ENCODE measurements at places on chromosomes 16 and 17.

GRCh38 chr17:34390649-34391048, 27.6 kb upstream of the CCL1 start:
- DNase-seq = no peak

- DNase-seq = no peak
Measured at GRCh38 chr17:44280392-44280937, 12.5 kb upstream of the SLC4A1 start.

DNA sequence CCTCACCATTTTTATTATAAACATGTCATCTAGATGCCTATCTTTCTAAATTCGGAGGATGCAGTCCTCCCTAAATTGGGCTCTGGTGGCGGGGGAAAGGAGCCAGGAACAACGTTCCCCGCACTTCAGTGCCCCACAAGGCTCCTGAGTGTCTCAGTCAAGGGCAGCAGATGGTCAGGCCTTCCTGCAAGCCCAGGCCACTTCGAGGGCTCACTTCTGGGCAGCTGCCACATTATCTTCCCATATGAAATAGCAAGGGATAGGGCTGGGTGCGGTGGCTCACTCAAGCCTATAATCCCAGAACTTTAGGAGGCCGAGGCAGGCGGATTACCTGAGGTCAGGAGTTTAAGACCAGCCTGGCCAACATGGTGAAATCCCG, 32.3 kb downstream of the FBXO31 start:
- no peak for DNase-seq

DNA sequence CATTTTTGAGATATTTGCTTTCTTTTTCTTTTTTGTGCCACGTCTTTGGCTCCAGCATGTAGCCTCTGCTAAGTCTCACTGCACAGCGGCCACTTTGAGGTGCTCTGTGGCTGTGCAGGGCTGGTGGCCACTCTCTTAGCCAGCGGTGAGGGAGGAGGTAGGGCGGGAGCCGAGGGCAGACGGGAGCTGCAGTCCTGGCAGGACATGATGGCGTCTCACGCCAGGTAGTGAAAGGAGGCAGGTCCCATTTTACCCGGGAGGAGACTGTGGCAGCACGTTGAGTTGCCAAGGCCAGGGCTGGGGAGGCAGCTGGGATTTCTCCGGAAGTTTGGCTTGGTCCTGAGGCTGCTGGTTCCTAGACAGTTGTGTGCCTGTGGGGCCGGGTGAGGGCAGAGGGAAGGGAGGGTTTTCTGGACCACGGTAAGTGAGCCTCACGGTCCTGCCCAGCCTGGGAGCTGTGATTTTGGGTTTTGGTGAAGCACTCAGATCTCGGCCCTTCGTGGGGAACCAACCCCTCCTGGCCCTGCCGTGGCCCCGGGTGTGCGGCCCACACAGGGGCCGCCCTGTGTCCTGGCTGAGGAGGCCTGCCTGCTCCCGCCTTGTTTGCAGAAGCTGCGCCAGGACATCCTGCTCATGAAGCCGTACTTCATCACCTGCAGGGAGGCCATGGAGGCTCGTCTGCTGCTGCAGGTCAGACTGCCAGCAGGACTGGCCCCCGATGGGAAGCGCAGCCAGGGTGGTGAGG, 14.4 kb downstream of the DEF8 start:
- no peak for DNase-seq

GRCh38 chr16:53220585-53220984, 165.8 kb downstream of the CHD9 start:
- peak; percentile 14 for DNase-seq

DNA sequence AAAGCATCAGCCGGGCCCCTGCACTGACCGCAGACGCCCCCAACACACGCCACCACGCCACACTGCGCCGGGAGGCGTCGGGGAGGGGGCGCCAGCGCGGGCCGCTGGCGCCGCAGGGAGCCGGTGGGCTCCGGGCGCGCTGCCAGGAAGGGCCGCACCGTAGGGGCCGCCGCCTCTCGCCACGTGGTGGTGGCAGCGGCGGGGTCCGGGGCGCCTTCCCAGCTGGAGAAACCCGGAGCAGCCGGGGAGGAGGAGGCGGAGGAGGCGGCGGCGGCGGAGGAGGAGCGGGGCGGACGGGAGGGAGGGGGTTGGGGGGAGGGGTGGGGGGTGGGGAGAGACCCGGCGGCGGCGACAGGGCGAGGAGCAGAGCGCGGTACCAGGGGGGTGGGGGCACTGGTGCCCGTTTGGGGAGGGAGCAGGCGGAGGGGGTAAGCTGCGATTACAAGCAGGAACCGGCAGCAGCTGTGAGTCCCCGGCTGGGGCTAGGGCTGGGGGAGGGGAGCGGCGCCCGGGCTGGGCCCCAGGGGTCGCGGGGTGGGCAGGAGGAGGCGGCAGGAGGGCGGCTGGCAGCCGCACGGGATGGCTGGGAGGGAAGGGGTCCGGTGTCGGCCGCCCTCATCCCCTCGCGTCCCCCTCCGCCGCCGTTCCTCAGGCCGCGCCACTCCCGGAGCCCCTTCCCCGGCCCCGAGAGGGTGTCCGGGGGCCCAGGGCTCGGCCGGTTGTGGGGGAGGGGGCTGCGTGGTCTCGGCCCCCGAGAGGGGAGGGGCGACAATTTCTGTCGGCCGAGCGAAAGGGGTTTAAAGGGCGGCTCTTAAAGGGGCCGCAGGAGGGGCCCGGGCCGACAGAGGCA, at the start of gene TBKBP1:
TSS of gene TBKBP1 (plus strand) at position 431 of the 850 bp plus-strand sequence. CDS start 1,952 bp downstream, outside the sequence.
- DNase-seq = no peak

GRCh38 chr17:19661121-19661520, 12.6 kb downstream of the ALDH3A2 start:
- no peak for DNase-seq

DNA sequence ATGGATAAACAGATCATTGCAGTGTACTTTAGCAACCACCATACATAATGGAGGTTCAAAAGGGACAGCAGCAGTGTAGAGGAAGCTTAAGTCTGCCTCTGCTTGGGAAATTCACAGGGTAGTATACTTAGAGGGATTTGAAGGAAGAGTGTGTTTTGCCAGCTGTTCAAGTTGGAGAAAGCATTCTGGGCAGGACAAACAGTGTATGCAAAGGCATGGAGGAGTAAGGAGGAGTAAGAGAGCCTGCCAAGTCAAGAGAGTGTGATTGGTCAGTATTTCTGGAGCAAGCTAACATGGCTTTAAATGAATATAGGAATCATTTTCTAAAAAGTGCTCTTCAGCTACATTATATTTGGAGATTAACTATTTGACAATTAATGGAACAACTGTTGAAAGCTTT, 22.9 kb upstream of the PHAF1 start:
- DNase-seq = no peak

GRCh38 chr17:44914148-44914547, 1.2 kb downstream of the GFAP start:
- DNase-seq = no peak

- DNase-seq = no peak
Measured at GRCh38 chr17:2502871-2503580, 8.7 kb downstream of the METTL16 start.
